Stimulated activated CD8-positive, alpha-beta memory T cell treated with anti-CD3 and anti-CD28 coated beads, Interleukin-4, amount 100 ng/mL, for 1 hour (primary cell): ENCODE measurements at places on chromosomes 7 and 10.

DNA sequence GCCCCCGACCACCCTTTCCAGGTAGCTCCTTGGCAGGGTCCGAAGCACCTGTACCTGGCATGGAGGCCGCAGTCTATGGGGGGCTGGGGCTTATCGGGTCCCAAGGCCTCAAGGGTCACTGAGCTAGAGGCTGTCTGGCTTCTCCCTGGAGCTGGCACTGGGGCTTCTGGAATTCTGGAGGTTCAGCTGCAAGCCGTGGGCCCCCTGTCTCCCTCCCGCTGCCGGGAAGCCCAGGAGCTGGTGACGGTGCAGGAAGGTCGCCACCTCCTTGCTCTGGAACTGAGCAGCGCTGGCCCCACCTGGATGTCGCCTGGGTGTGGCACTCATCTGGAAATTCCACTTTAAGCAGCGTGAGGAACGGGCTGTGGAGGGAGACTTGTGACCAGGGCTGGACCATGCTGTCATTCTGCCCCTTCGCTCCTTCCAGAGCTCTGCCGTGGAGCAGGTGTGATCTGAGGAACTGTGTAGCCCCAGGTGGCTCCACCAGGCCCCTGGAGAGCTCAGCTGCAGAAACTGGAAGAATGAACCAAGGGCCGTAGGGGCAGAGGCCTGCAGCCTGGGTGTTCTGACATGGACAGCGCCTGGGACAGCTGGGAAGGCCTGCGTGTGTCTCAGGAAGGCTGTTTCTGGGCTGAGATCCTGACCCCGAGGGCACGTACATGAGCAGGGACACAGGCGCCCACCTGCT is 129.7 kb upstream of the PPP2R2D start:
- DNase-seq, result no peak

DNA sequence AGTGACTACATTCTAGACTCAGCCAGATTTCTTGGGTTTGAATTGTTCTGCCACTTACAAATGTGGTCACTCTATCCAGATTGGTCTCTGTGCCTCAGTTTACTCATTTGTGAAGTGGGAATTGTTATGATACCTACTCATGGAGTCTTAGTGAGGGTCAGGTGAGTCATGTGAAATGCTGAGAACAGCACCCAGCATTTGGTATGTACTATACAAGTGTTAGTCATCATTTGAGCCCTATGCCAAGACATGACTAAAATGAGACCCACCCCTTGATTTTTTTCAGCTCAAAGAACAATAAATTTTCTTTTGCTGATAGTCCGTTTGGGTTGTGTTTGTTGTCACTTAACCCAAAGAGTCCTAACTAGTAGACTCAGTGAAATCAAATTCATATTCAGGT is 92.8 kb downstream of the CHN2 start:
- DNase-seq, result no peak

GRCh38 chr7:158110034-158110590 is 477.5 kb downstream of the PTPRN2 start:
- DNase-seq, result no peak

- DNase-seq, result no peak
Measured at GRCh38 chr7:157526005-157526912, 189.5 kb downstream of the DNAJB6 start.

DNA sequence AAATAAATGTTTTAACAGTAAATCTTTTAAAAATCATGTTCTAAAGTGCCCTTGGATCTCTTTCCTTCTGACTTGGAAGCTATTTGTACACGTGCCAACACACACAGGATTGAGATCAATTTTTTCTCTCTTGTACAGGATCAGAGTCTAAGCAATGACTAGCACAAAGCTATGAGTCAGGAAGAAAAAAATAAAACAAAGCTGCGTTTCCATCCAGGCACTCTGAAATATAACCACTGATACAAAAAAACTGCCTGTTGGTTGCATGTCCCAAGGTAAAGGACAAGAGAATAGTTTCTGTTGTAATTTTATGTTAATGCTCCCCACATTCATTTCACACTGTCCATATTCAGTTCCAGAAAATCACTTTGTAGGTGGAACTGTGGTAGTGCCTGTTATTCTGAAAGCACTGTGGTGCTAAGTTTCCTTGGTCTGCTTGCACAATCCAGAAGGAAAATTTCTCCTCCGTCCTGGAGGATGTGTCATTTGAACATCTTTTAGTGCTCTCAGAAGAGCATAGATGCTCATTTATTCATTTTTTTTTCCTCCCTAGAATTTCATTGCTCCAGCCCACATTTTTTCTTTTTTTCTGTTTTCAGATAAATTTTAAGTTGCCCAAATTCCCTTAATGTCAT is 113.4 kb downstream of the PLXDC2 start:
- DNase-seq, result no peak

DNA sequence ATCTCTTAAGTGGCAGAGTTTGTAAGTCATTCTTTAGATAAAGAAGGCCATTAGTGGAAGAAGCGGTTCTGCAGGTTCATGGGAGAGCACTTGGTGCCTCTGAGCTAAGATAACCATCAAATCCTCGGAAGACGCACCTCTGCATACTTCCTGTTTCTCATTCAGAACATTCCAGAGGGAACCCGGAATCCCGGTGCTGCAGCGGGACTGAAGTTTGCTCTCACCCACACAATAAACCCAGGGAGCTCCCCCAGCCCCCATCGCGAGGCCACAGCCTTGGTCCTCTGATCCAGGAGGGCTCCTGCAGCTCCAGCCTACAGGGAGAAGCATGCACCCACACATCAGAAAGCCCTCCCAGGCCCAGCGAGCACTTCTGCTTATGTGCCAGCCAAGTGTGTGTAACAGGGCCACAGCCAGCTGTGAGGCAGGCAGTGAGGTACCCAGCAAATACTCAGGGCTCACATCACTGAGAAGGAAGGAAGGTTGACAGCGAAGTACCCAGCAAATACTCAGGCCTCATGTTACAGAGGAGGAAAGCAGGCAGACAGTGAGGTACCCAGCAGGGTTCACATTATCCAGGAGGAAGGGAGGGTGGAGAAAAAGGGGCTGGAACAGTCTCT is 142.4 kb downstream of the DIP2C start:
- DNase-seq, result no peak

GRCh38 chr10:59018977-59019376 is 157.5 kb upstream of the PHYHIPL start:
- no peak for DNase-seq

- DNase-seq, result no peak
Measured at GRCh38 chr7:95840953-95841950, 68.9 kb downstream of the DYNC1I1 start.

- DNase-seq, result no peak
Measured at GRCh38 chr7:132450696-132451095, 125.6 kb downstream of the PLXNA4 start.

DNA sequence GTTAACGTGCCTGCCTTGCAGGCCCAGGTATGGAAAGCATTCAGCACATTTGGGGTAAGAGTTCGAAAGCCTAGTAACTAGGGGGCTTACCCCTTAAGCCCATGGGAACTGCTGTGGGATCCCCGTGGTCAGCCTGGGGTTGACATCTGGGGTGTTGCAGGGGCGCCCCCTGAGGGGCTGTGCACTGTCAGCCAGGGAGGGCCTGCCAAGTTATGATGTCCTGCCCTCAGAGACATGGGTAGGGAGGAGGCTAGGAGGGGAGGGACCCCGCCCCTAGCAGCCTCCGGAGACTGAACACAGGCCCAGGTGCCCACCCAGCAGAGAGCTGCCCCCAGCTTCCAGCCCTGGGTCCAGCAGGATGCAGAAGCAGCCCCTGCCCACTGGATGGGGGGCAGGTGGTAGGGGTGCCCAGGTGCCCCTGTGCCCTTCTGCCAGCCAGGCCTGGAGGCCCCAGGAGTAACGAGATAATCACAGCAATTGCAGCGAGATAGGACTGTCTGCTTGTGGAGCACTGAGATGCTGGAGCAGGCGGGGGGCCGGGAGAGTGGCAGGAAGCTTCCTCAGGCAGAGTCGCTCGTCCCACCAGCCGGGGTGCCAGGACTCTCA is 153.3 kb downstream of the UBE2H start:
- DNase-seq, result no peak

- DNase-seq, result no peak
Measured at GRCh38 chr7:3188946-3189345, 112.1 kb upstream of the SDK1 start.

DNA sequence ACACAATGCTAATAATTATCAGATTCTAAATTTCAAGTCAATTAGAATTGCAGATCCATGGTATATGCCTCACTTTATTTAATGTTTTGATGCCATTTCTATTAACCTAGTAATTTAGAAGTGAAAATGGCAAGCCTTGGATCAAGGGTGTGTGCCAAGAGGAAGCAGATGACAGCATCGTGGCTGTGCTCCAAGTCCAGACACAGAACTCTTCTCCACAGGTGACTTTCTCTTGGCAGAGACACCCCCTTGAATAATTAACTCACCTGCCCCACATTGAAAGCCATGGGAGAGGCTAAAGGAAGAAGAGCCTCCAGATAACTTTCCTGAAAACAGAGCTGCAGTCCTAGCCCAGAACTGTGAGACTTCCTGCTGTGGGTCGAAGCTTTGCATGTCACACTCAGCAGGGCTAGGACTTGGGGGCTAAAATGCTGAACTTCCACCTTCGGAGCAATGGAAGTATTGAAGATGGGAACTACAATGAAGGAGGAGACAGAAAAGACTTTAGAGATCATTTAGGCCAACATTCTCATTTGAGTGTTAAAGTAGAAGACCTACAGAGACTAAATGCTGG is 996 bp upstream of the C10orf90 start:
- DNase-seq, result no peak

DNA sequence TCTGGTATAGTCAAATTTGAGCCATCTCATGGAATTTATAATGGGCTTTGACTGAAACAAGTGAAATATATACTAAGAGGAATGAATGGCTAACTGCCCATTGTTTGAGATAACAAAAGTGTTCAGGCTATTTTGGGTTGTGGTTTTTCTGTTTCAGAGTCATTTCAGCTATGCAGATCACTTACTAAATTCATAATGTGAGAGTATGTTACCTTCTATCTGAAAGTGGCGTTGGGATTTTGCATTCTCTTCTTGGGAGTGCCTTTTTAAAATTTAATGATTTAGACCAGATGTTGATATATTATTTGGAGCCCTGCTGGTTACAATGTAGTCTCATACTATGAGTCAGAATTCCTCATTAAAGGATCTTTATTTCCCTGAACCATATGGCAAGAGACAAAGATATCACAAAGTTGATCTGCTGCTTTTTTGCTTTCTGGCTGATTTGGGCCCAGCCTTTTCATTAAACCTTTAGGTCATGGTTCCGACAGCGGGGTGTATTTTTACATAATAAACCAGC is 10.4 kb downstream of the VCL start:
- DNase-seq, result no peak

- DNase-seq, result no peak
Measured at GRCh38 chr7:15751191-15751701, 64.8 kb upstream of the MEOX2 start.

GRCh38 chr7:11642841-11643240 is 189.2 kb downstream of the THSD7A start:
- no peak for DNase-seq

DNA sequence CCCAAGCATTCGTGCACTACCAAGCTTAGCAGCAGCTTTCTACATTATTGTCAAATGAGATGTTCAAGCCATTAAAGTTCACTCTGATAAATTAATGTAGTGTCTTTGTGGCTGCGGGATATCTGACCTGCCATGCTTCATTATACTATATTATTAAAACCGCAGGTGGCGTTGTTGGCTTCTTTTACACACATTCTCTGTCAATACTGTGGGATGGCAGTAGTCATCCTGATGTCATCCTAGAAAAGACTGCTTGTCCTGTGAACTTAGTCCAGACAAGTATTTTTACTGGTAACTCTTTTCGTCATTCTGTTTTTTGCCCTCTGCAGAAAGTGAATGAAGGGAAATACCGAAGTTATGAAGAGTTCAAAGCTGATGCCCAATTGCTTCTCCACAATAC is 103.9 kb downstream of the ZMYND11 start:
- DNase-seq, result no peak

DNA sequence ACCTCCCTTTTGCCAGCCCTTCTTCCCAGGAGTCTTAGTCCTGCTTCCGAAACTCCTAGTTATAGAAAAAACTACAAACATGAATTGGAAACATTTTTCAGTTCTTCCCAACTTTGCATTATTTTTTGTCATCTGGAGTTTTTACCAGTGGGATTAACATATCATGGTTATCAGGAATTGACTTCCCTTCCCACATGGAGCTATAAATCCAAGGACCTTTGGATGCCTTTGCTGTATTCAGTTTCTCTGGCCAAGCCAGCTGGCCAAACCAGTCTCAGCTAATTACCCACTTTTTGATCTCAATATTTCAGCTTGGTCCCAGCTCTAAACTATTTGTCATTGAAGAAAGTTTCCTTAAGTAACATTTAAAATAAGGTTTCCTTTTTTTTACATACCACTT is 570.6 kb downstream of the SORCS1 start:
- no peak for DNase-seq

GRCh38 chr7:1619152-1620079 is 49.6 kb upstream of the PSMG3 start:
- no peak for DNase-seq

DNA sequence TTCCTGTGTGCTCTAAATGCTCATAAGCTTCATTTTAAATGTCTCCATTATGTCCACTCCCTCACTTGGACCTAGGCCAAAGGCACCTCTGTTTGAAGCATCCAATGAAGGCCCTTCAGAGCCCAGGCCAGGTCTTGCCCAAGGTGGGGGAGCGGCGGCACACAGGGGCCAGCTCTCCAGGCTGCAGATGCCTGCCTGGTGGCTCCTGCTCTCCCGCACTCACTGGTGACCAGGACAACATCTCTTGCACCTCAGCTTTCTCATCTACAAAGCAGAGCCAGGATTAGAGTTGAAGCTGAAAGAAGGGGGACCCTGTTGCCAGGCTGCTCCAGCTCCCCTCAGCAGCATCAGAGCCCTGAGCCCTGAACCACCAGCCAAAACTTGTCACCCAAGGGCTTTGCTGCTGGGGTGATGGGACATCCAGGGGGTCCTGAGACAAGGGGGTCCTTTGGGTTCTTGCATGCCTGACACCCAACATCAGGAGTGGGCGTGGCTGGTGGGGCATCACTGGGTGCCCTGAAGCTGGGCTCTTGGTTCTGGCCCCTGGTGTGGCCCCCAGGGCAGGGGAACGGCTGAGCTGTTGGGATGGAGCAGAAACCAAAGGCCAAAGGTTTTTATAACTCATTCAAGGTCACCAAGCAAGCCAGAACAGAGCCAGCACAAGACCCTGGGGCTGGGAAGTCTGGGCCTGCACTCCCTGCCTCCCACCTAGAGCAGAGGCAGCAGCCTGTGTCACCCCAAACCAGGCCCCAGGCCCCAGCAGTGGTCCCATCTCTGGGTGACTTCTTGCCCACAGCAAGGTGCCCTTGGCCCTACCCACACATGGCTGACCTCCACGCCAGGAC is 1.2 kb downstream of the NACAD start:
- no peak for DNase-seq

- no peak for DNase-seq
Measured at GRCh38 chr10:130013335-130014262, 49.5 kb upstream of the EBF3 start.

- no peak for DNase-seq
Measured at GRCh38 chr10:63940277-63940922, 419.2 kb downstream of the REEP3 start.

DNA sequence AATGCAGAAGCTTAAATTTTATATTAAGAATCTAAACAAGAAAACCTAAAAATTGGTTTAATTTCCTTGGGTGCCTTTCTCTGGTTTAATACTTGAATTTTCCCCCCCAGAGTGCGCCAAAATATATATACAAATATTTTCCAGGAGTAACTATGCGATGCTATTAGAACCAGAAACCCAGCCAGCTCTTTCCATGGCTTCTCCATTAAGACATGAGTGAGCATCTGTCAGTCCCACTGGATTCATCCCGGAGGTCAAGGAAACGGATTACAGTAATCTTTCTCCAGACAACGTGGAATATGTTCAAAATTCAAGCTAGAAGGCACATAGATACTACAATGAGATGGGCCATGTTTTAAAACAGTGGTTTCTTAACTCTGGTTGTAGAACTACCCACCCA is 148.8 kb downstream of the TAX1BP1 start:
- no peak for DNase-seq

GRCh38 chr7:130008941-130009847 is 42.0 kb downstream of the ZC3HC1 start:
- no peak for DNase-seq
